Activated T-helper 1 cell treated with anti-CD3 and anti-CD28 coated beads, Interleukin-2, amount 50 U/mL, for 16 hours (primary cell): ENCODE measurements at places on chromosomes 6 and 20.

DNA sequence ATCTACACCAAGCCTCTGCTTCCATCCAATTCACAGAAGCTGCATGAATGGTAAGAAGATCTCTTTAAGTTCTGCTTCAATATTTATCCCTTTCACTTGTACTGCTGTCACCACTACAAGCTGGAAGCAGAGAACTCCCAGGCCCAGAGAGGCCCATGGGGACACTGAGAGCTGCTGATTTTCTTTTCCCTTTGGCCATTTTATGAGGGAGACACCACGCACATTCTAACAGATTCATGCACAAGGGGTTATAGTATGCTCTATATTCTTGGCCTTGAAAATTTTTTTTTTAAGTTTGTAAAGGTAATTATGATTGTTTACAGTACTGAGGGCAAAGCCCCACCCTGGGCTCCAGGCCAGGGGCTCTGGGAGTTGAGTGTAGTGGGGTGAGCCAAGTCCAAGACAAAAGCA is 88.4 kb downstream of the MYB start:
- no peak for DNase-seq

- no peak for DNase-seq
These were observed 6.3 kb upstream of the SIRPA start for GRCh38 chr20:1888796-1889463.

GRCh38 chr6:19159089-19159488 is 678.1 kb upstream of the ID4 start:
- no peak for DNase-seq

DNA sequence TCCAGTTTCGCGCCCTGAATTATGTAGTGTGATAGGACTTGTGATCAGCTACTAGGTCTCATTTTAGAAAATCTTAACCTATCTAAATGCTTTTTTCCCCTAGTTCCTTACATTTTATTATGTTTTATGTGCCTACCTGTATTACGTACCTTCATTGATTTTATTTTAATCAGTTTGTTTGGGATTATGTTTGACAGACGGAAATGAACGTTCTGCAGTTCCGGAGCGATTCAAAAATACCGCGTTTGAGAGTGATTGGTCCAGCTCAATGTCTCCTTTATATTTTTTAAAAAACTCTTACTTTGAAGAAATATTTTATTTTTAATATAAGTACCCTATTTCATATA is 114.3 kb upstream of the BTN3A2 start:
- DNase-seq = no peak

GRCh38 chr6:124753562-124754105 is 208.6 kb upstream of the RNF217 start:
- DNase-seq = no peak

- no peak for DNase-seq
These were observed 26.9 kb downstream of the SPATA2 start for GRCh38 chr20:49888212-49889000.
